Suprapubic skin (tissue), 4 donors: ENCODE measurements at places on chromosomes 12 and 14.
A peak's percentile ranks its signal among the peaks of the same experiment; 100 is the strongest.

DNA sequence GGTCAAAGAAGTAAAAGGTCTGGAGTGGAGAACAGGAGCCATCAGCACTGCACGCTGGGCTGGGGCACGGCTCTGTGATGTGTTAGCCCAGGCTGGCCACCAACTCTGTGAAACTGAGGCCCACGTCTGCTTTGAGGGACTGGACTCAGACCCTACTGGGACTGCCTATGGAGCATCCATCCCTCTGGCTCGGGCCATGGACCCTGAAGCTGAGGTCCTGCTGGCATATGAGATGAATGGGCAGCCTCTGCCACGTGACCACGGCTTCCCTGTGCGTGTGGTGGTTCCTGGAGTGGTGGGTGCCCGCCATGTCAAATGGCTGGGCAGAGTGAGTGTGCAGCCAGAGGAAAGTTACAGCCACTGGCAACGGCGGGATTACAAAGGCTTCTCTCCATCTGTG, 7.1 kb downstream of the SUOX start:
- peaks cover 13% of the 10 kb centered on the region for H3K4me1 ChIP-seq
- no peak for DNase-seq
- H3K27me3 ChIP-seq = no peaks in the 10 kb centered on the region
- H3K27ac ChIP-seq = no peak overlapping the region

GRCh38 chr14:20489093-20489994, 16.0 kb upstream of the RNASE10 start:
- peak overlapping the region; percentile 64 for H3K27ac ChIP-seq
- no peaks in the 10 kb centered on the region for H3K36me3 ChIP-seq
- DNase-seq = no peak

- H3K27me3 ChIP-seq = no peaks in the 10 kb centered on the region
- H3K4me3 ChIP-seq = no peak overlapping the region
- peaks cover 12% of the 10 kb centered on the region for H3K36me3 ChIP-seq
- no peak for DNase-seq
- H3K27ac ChIP-seq = no peak overlapping the region
- H3K4me1 ChIP-seq = no peaks in the 10 kb centered on the region
These were observed 177.6 kb downstream of the CALM1 start for GRCh38 chr14:90574188-90575131.

DNA sequence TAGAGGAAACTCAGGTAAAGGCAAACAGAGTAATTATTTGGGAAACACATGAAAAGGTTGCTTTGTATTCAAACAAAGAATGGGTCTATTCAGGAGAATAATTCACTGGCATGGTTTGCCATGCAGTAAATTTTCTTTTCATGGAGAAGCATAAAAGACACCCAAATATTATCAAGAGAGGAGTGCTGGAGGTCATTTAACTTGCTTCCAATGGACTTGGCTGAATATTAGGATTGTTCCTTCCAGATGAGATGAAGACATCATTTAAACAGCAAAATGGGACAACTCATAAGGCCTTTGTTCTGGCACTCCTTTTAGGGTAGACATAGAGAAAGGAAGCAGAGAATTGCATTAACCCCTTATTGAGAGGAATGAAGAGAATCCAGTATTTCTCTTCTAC, 38.7 kb downstream of the WIF1 start:
- no peak for DNase-seq
- H3K36me3 ChIP-seq = no peaks in the 10 kb centered on the region
- H3K4me1 ChIP-seq = no peaks in the 10 kb centered on the region
- H3K4me3 ChIP-seq = no peak overlapping the region

DNA sequence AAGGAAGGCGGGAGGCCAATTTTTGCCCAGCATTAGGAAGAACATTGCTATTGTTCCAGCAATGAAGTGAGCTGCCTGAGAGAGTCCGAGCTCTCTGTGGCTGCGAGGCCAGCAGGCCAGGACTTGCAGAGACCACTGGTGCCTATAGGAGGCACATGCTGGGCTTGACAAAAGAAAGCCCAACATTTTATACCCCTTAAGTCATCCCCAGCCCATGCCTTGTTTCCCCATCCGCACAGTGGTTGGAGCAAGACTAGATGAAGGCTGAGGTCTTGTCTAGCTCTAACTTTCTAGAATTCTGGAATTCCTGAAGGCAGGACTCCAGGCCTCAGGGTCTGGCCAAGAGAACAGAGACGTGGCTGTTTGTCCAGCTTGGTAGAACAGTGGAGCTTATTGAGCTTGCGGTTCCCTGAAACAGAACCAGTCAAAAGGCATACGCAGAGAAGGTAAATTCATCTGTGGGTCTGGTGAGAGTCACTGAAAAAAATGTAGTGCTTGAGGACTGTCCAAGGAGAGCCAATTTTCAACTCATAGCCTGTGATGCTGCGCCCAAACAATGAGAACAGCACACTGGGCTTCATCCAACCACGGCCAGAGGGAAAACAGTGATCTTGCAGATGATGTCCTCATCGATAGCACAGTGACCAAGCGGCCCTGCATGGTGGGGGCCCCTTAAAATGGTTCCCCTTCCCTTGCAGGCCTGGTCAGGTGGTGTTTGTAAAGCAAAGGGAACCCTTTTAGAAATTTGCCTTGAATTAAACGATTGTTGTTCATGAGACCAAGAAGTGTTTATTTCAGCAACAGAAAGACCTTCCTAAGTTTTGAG, 27.1 kb upstream of the COL2A1 start:
- no peak overlapping the region for H3K4me3 ChIP-seq
- no peak for DNase-seq
- H3K36me3 ChIP-seq = no peaks in the 10 kb centered on the region

DNA sequence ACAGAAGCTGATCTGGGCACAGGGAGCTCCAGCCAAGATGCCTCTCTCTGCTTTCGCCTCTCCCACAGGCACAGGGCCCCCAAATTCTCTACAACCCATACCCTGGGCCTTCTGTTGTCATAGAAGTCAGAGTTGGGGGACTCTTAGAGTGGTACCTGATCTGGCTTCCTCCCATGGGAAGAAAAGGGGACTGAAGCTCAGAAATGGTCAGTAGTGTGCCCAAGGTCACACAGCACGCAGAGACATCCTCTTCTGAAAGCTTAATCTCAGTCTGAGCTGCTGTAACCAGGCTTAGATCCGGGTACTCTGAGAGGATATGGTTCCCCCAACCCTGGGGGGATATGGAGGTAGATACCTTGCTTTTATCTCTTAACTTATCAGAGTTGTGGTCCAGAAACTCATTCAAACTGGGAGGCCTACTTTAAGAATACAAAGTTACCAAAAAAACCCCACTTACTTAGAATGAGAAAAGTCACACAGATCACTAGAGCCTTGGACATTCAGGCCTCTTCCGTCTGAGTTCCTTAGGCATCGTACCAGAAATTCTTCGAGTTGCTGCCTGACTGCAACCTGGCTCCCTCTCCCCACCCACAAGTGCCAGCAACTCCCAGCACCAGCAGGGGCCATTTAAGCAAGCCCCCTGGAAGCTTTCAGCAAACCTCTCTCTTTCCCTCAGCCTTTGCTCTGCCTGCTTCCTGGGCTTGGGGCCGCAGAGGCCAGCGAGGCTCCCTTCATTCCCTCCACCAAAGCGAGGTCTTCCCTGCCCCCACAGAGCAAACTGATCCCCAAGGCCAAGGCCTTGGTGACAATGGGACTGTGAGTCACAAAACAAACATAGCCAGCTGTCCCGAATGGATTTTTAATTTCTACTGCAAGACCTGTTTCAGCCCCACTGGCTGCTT, 13.9 kb downstream of the KRT7 start:
- peaks cover 22% of the 10 kb centered on the region for H3K27me3 ChIP-seq
- H3K4me3 ChIP-seq = no peak overlapping the region
- H3K36me3 ChIP-seq = no peaks in the 10 kb centered on the region
